Stimulated activated CD4-positive, alpha-beta T cell treated with anti-CD3 and anti-CD28 coated beads, TNF-alpha, amount 100 ng/mL, for 24 hours (primary cell): ENCODE measurements at places on chromosomes 5 and 9.

DNA sequence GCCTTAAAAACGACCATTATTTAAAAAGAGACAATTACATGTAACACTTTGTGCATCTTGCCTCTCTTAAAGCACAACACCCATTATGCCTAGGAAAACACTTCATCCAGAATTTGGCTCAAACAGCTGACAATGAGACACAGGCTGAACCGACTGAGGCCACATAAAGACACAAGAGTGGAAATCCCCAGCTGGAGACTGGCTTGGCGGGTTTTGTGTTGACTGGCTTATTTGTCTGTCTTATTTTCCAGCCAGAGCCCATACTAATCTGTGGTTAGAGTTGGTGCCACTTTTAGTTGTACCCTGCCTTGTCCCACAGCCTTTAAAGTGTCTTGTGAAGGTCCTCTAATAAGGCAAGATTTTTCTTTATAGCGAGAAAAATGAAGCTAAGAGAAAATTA, 21.2 kb downstream of the TRIM14 start:
- no peak for DNase-seq

DNA sequence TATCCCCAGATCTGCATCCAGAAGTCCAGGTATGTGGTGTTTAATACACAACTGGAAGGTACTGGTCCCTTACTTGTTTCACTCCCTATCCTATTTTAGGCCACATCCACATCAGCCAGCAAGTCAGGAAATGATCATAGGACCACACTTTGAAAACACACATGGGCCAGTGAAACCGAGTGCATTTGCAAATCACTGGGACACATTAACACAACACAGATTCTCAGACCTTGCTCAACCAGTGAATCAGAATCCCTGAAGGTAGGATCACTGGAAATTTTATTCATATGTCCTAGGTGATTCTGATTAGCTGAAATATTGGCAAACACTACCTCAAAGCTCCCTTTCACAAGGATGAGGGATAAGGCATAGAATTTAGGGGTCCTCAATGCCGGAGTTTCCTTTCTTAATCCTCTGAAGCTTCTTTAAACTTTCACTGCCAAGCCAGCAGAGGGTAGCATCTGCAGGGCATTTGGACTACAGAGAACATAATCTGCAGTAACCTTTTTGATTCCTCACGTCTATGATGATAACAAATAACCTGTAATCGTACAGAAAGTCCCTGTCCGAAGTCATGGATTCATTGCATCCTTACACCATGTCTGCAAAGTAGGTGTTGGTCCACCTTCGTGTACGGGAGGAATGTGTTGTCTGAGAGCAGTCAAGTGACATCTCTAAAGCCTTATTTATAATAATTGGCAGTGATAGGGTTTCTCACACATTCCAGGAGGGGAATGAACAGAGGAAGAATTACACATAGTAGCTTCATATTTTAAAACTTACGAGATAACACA, 11.0 kb upstream of the ABLIM3 start:
- no peak for DNase-seq

GRCh38 chr5:163379298-163380155, 57.9 kb upstream of the CCNG1 start:
- no peak for DNase-seq

- DNase-seq: no peak
Observed at GRCh38 chr5:168724227-168724626, 145.1 kb upstream of the PANK3 start.

GRCh38 chr5:157893611-157894010, 34.7 kb upstream of the CLINT1 start:
- DNase-seq: no peak

GRCh38 chr5:158798140-158798539, 301.6 kb downstream of the EBF1 start:
- no peak for DNase-seq

DNA sequence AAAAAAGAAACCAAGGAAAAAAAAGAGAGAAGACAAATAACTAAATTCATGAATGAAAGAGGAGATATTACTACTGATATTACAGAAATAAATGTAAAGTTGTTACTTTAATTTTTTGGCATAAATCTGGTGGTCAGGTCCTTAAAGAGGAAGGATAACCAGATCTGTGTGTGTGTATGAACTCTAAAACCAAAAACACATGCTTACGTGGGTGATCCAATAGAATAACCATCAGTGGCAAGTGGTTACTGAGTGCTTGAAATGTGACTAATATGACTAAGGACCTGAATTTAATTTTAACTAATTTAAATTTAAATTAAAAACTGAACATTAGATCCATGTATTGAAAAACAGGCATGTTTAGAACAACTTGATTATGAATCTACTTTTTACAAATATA, 10.3 kb downstream of the SLC28A3 start:
- no peak for DNase-seq

- DNase-seq: no peak
Observed at GRCh38 chr5:66933066-66933465, 263.5 kb downstream of the CD180 start.

- no peak for DNase-seq
Observed at GRCh38 chr9:94783928-94784327, 57.4 kb downstream of the AOPEP start.

DNA sequence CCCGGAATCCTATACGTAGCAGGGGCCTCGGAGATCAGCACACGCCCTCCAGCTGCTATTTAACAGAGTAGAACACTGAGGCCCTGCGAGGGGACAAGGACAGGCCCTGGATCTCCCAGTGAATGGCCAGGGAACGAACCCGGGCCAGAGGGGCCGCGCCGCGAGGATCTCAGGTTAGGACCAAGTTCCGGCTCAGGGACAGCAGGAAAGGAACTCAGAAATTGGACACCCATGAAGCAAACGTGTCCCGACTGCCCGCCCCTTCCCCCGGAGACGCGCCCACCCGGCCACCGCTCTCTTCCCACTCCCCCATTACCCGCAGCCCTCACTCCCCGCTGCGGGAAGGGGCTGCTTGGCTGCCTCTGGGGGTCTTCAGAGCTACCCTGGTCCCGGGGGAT, 1.0 kb upstream of the FOXE1 start:
- no peak for DNase-seq

DNA sequence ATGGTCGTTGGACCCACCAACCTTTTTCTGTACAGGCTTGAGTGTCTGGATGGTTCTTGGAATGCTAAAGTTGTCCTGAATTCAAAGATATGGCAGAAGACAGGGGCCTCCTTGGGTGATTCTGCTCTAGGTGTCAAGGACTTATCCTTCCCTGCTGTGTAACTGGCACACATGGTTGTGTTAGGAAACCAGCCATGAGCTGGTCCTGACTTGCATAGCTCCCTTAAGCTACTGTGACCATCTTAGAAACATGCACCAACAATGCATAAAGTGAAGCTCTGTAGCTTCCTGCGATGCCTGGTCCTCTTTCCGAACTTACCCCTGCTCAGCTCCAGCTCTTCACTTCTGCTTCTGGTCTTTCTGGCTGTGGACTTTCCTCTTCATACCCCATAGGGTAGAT, 224.6 kb downstream of the TLE4 start:
- no peak for DNase-seq
